Activated CD4-positive, CD25-positive, alpha-beta regulatory T cell treated with anti-CD3 and anti-CD28 coated beads, Interleukin-2, amount 50 U/mL, for 16 hours (primary cell): ENCODE measurements at places on chromosomes 1 and 21.

GRCh38 chr1:1799716-1800115 is 21.4 kb upstream of the NADK start:
- DNase-seq = no peak

DNA sequence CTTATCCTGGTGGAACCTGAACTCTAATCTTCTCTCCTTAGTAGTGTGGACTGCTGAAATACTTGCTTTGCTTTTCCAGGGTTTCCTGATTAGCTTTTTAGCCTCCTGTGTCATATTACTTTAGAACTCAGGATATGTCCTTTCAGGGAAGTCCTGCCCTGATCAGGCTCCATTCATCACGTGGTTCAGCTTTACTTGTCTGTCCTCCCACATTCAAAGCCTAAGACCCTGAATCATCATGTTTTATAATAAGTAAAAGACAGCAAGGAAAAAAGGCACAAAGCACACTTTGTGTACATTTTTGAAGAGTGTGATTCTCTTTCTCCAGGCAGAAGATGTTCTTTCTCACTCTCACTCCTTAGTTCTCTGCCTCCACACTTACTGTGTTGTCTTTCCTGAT is 70.6 kb downstream of the PATJ start:
- no peak for DNase-seq

DNA sequence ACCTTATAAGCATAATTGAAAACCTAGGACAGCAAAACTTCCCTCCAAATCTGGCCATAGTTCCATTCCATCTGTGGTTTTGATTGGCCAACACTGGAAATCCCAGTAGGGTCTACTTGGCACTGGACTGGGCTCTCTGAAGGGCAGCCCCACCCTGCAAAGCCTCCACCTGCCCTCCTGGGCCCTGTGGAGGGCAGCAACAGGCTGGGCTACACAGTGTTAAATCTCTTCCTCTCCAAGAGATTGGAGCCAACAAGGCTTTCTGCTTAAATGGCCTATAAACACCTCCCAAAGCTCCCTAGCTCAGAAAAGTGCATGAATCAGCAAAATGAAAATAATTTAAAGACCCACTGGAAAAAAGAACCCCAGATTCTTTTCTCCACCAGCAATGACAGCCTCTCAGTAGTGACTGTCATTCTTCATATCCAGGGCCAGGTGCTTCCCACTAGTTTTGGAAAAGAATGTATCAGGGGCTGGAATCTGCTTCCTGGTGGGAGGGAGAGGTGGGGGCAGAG is 58.5 kb downstream of the BEND5 start:
- DNase-seq = no peak

DNA sequence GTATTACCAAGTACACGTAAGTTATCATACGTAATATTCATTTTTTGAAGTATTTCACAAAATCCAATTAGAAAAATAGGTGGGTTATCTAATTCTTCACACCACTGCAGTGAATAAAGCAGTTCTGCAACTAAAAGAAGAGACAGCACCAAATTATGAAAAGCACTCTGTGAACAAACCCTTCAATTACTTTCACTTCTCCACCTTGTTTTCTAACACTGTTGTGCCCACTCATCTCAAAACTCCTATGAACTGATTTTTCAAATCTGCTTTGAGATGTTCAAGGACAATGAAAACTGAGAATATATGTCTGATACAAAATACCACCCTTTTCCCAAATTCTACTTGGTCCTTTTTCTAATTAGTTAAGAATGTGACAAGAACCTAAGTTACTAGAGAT is 39.4 kb downstream of the LTN1 start:
- no peak for DNase-seq

- no peak for DNase-seq
Measured at GRCh38 chr1:200794506-200795065, 55.9 kb downstream of the CAMSAP2 start.

- no peak for DNase-seq
Measured at GRCh38 chr1:38326856-38327255, 280.3 kb upstream of the POU3F1 start.

DNA sequence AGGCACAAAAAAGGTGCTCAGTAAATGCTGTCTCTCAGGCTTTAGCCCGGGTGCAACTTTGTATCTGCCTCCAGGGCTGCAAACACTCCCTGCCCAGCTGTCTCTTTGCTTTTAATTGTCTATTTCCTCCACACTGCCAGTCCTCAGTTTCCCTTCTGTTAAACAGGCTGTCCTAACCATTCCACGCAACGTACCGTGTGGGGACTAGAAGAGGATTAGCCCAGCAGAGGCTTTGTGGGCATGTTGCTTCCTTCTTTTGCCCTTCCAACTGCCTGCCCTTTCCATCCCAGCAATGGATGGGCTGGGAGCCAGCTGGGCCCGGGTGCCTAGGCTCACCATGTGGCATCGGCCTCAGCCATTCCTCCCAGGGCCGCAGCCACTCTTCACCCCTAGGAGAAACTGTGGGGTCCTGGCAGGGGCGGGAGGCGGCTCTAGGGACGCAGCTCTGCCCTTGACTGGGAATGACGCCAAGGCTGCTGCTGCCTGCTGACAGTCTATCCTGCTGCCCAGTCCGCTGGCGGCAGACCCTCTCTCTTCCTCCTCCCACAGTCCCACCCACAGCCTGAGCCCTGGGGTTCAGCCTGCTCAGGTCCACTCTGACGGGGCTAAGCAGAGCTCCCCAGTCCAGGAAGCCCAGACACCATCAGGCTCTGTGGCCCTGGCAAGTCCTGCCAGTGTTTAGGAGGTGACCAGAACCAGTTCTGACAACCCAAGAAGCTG is 40.6 kb upstream of the LRP8 start:
- DNase-seq = no peak

GRCh38 chr1:150535511-150536287 is 13.5 kb upstream of the ADAMTSL4 start:
- DNase-seq = no peak

GRCh38 chr21:16085421-16085820 is 355.6 kb downstream of the USP25 start:
- no peak for DNase-seq

DNA sequence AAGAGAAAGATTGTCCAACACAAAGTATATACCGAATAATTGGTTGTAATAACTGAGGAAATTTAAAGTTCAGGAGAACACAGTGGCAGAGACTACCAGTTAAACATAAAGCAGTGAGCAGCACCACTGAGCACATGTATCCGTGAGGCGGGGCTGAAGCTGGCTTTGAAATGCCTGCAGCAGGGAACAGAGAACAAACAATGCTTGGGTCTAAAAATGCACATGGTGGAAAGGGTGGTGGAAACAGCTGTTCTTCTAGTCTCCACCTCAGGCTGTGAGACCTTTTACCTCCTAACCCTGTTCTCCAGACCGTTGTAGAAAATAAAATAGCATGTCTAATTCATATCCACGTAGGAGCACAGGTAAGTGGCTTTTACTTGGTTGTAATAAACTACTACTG is 7.7 kb upstream of the GNG4 start:
- no peak for DNase-seq

DNA sequence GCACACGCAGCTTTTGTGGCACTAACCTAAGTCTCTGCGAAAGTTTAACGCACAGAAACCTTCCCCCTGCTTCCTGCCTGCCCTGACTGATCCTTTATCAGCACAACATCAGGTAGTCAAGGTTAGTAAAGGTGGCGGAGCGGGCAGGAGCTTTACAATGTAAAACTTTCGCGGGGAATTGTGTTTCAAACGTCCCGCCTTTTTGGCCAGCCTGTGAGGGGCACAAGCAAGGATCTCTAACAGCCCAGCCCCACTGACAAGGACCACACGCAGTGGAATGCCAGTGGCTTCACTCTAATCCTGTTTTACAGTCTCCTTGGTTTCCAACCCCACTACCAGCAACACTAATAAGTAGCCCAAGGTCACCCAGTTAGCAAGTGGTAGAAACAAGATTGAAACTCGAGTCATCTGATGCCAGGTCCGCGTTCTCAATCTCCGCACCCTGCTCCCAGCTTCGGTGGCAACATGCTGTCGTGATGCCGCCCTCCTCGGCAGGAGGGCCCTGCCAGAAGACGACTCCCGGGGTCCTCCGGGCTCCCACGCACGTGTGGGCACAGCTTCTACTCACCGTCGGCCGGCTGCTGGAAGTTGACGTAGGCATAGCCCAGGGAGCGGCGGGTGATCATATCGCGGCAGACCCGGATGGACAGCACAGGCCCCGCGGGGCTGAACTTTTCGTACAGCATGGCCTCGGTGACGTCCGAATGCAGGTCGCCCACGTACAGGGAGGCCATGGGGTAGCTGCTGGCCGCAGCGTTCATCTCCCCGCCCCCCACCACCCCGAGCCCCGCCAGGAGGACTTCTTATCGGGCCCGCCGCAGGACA is 1.2 kb downstream of the PABPC4 start:
- peak; percentile 13 for DNase-seq

DNA sequence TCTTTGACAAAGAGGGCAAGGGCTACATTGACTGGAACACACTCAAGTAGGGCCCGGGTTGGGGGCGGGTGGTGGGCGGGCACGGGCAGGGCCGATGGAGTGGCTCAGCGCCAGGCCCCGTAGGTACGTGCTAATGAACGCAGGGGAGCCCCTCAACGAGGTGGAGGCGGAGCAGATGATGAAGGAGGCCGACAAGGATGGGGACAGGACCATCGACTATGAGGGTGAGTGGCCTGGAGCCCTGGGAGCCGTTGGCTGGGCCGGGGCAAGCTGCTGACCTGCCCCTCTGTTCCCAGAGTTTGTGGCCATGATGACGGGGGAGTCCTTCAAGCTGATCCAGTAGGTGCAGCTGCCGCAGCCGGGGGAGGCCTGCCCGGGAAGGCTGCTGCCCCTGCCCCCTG is 1.8 kb downstream of the CALML6 start:
- DNase-seq = no peak

GRCh38 chr1:236516929-236517704 is 6.7 kb upstream of the LGALS8 start:
- no peak for DNase-seq

DNA sequence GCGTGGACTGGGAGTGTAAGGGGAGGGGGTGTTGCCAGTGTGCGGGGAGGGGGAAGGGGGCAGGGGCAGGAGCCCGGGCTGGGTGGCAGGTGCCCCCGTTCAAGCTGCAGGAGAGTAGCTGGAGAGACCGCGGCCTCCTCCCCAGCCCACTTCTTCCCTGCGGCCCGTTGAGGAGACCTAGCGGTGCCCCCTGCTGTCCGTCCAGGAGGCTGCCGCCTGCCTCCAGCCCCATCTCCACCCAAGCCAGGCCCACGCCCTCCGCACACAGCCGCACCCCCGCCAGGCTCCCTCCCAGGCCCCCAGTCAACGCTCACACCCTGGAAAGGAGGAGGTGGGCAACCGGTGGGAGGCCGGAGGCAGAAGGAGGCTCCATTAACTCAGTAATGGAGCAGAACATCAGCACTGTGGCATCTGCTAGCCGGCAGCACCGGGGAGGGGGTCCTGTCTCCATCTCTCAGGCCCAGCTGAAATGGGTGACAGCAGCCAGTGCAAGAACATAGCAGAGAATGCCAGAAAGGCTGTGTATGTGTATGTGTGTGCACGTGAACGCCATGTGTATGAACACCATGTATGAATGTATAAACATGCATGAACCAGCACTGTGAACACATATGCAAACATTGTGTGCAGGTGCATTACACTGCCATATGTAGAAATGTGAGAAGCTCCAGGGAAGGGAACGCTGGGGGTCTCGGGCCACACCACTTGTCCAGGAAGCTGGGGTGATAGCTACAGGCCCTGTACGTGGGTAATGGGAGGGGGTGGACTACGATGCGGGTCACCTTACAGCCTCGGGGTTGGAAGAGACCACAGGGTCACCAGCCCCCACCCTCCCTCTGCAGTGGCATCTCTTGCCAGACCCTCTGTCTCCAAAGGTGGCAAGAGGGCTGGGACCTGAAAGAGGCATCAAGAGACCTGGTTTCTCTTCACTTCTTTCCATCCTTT is 84.6 kb downstream of the SYT2 start:
- no peak for DNase-seq
